ENCODE measurements at places on chromosomes 5 and 9.
A peak's percentile ranks its signal among the peaks of the same experiment; 100 is the strongest.

DNA sequence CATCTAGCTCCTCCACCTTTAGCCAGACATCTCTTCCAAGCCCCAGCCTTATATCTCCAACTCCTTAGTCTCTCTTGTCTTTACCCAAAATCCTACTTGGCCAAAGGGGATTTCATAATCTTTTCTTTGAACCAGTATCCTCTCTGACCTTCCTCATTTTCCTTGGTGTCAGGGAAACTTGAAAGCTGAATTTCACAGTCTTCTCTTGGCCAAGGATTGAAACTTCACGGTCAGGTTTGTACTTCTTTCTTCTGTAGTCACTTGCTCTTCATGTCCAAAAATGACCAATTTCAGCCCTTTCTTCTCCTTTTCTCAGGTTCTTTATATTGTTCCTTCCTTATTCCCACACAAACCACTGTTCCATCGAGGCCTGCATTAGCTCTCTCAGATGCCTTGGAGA lies 473.7 kb upstream of the KLF4 start:
- peak; percentile 60 for DNase-seq

DNA sequence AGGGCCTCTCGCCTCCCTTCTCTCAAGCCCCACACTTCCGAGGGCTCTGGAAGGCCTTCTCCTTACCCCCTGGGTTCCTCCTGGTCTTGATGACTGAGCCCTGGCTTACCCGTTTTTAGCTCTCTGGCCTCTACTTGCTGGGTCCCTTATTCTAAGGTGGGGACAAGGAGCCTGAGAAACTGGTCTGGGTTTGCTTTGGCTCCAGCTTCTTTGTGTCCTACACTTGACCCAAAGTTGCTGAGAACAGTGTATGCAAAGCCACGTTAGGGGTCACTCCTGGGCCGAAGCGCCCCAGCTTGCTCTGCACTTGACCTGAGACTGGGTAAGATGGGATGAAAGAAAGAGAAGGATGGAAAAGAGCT lies 788 bp downstream of the ZNF346 start:
- DNase-seq = no peak

GRCh38 chr9:132832171-132832881 lies 45.8 kb downstream of the AK8 start:
- no peak for DNase-seq

GRCh38 chr9:23497137-23497504 lies 328.9 kb downstream of the ELAVL2 start:
- DNase-seq = no peak

GRCh38 chr5:158267228-158267627 lies 408.3 kb upstream of the CLINT1 start:
- DNase-seq = no peak

- DNase-seq = no peak
These were observed 1.0 kb upstream of the MAMDC4 start for GRCh38 chr9:136850866-136851775.

- no peak for DNase-seq
These were observed 22.8 kb upstream of the TNFAIP8 start for GRCh38 chr5:119332978-119333401.

GRCh38 chr5:14165375-14166106 lies 22.4 kb downstream of the TRIO start:
- no peak for DNase-seq

- DNase-seq = no peak
These were observed 74.0 kb downstream of the PCSK5 start for GRCh38 chr9:75964427-75964826.

DNA sequence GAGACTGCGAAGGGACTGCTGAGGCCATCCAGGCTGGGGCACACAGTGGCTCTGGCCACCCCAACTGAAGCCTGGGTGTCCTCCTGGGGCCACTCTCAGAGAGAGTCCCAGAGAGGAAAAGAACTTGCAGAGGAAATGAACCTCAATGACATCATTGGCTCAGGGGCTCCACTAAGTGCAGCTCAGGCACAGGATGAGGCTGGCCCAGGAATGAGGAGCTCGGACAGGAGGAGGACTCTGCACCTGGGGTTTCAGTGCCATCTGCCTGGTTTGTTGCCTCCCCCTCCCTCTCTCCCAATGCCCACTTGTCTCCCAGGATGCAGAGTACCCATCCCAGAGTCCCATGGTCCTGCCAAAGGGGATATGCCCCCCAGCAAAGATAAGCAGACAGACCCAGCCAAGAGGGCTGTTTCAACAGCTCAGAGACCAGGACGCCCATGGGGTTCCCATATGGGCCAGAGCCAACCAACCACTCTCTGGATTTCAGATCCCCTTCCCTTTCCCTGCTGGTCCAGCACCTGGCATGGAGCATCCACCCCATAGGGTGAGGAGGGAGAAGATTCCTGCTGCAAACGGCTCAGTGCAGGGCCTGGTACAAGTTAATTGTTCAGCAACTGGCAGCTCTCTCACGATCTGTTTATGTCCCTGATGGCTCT lies 26.9 kb upstream of the OLFM1 start:
- no peak for DNase-seq

DNA sequence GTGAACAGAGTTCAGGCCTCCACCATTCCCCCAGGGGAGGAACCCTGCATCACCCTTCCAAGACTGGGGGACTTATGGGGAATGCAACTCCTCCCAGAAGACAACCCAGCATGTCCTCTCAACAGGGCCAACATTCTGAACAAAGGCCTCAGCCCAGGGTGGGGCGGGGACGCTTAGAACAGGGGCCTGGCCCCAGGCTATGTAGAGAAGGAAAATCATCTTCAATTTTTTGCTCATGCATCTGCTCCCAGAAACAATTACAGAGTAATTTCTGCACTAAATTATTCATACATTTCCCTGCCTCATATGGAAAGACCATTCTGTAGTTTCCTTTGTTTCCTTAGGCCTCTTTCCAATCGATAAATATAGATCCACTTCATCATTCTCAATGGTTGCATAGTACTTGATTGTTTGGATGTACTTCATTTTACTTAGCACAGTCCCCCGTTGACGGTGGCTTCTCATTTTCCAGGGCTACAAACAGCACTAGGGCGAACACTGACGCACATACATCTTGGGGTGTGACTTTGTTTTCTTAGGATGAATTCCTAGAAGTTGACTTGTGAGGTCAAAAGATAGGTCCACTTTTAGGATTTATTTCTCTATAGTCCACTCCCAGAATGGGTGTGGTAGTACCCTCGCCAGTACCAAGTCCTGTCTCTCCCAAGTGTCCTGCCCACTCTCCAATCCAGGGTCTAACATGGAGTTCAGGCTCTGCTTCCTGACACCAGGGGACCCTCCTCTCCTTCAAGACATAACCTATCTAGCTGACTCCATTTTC lies 27.2 kb upstream of the SMU1 start:
- no peak for DNase-seq
